ENCODE measurements at places on chromosomes 2 and 18.

- DNase-seq, result no peak
These were observed 64.8 kb upstream of the ALKAL2 start for GRCh38 chr2:352696-353095.

- no peak for DNase-seq
These were observed 120.1 kb downstream of the ANTXR1 start for GRCh38 chr2:69132960-69133590.

DNA sequence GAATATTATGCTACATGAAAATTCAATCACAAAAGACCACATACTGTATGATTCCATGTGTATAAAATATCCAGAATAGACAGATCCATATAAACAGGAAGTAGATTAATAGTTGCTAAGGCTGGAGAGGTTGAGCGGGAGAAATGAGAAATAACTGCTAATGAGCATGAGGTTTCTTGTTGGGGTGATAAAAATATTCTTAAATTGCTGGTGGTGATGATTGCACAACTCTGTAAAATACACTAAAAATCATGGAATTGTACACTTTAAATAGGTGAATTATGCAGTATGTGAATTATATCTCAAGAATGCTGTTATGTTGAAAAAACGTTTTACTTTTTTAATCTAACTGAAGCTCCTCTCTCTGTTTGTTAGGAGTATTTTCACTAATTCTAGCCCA lies 101.8 kb upstream of the CREB1 start:
- DNase-seq, result no peak

DNA sequence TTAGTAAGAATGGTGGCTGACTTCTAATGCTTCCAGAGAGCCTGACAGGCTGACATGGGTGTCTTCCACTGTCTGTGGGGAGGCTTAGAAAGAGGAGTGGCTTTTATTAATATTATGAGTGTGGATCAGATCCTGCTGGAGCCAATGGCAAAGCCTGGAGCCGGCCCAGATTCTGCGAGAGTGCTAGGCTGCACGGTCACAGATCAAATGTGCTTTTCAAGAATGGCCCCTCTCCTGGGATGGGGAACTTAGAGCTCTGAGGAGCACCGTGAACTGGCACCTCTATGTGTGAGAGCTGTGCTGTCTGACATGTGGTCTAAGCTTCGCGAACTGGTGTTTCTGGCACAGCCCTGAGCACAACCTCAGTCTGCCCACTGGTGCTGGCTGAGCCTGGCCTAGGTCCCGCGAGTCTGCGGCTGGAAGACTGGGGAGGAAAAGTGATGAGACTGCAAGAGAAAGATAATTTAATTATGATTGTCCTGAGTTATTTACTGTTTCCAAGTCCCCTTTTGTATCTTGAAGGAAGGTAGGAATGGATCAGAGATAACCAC lies 70.4 kb downstream of the ASAP2 start:
- DNase-seq, result no peak

DNA sequence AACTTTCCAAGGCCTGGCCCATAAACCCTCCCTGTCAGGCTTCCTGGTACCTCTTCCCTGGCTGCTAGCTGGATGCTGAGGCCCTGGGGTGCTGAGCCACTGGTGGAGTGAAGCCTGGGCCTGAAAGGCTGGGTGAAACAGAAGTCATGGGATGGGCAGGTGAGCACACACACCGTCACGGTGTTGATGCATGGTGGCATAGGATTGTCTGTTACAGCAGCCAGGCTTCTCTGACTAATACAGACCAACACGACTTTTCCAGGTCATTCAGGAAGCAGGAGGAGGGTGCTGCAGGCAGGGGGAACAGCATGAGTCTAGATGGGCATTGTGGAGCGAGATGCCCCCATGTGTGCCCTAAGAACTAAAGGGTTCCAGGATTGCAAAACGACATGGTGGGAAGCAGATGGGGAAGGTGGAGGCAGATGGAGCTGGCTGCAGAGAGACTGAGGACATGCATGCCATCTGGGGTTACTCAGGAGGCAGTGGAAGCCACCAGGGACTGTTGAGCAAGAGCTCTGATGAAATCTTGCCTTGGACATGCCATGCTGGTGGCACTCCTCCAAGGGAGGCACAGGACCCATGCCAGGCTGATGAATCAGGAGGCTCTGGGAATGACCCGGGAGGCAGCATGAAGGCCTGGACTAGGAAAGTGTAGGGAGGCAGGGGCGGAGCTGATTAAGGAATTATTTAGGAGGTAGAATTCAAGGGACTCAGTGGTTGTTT lies 480.9 kb downstream of the TSN start:
- DNase-seq, result no peak

Data from NCI-H187 (cell line).